ENCODE measurements at places on chromosomes 7 and 10.

DNA sequence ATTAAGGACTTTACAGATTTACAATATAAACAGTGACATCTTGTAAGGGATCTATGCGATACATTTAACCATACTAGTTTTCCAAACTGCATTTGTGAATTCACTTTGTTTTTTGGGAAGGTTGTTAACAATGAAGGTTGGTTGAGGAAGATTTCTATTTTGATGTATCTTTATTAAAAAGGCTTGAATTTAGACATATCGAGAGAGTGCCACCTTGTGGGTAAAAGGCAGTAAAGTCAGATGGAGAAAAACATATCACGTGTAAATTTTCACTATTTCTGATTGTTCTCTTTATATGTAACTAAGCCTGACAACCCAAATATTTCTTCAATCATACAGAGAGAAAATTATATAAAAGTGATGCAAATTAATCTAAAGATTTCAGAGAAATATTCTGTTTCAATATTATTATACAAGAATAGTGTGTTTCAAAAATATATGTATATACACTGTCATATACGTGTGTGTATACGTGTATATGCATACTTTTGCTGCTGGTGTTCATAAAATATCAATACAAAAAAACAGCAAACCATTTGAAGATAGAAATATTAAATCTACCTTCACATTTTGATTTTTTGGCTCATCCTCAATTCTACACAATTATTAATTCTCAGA, 988.6 kb downstream of the SORCS1 start:
- peak; percentile 37 for DNase-seq

GRCh38 chr7:137626469-137627067, 220.2 kb downstream of the DGKI start:
- DNase-seq = peak; percentile 54

DNA sequence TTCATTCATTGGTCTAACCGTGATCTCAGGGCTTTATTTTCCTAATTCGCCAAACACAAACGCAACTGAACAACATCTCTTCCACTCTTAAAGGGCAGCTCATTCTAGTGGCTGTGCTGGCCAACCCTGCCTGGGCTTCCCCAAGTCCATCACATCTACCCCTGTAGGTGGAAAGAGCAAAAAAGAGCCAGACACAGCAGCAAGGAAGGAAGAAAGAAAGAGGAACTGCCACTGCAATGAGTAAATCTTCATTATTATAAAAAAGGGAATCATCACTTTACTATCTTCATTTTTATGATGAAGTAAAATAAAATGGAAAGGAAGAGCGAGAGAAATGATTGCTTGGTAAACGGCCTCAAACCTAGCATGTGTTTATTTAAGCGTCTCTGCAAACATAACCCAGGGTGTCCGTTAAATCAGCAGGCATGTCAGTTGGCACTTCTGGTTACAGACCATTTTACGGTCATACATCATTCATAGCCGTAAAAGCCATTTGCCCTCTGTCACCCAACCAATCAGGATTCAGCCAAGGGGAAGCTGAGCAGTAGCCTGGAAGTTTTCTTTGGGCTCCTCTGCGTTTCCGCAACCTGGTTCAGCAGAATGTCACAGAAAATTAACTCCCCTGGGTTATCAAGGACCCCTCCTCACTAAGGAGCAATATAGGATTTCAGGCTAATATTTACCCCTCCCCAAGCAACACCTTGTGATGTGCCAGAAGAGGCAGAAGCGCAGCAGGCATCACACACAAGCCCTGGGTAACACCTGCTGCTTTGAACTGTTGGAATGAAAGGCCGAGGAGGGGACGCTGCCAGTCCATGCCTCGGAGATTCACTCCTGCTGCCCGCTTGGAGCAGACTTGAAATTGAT, 234.0 kb downstream of the SNX10 start:
- DNase-seq = no peak

GRCh38 chr7:424301-424935, 95.2 kb downstream of the PDGFA start:
- DNase-seq = no peak

DNA sequence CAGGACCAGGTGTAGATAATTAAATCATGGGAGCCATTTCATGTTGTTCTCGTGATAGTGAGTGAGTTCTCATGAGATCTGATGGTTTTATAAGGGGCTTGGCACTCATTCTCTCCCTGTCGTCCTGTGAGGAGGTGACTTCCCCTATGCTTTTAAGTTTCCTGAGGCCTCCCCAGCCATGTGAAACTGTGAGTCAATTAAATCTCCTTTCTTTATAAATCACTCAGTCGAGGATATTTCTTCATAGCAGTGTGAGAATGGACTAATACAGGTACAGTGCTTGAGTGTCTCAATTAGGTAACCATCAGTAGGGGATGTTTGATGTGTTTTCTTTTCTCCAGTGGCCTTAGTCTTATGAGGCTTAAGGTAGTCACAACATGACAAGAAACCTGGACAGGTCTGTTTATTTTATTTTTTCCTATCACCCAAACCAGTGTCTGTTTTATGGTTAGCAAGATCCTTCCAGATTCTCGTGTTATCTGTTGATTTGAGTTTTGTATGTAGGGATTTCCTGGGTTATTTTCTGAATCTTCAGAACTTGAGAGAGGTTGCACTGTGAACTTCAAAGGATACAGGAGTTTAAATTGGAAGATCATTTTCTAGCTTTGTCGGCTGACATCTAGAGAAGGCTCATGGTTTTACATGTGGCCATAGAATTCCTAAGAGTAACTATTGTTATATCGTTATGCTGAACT, 32.1 kb downstream of the UMAD1 start:
- no peak for DNase-seq

DNA sequence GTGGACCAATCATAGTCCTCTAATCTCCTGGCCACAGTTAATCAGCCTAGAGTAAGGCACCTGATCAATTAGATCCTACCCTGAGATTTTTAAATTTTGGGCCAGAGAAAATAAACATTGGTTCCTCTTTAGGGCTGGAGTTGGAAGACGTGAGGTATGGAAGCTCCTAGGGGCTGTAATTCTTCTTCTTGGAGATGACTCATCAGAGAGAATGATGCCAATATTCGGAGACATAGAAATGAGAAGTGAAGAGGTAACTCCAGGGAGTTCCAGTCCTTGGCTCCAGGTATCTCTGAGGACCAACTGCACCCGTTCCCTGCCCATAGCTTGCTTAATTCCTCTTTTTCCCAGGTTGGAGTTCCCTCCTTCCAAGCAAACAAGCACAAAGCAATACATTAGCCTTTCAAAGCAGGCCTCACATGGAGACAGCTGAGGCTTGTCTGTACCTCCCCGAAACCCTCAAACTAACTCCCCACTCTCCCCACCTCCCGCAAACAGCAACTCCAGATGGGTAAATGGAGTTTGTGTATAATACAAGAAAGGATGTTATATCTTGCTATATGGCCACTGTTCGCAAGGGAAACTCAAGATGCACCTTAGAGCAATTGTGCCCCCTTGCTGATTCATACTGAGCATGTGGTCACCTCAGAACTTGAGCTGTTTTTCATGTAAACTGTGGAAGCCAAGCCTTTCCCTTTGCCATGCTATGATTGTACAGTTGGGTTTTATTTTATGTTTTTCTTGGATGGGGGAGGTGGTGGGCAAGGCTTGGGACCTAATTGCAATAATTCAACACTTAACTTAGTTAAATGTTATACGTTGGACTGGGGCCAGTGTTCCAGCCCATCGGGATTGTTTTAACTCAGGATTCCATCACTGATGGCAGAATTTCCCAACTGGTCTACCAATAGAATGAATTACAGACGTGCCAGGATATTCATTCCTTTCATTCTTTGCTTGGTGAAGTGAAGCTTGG, 29.3 kb downstream of the PIK3AP1 start:
- no peak for DNase-seq

DNA sequence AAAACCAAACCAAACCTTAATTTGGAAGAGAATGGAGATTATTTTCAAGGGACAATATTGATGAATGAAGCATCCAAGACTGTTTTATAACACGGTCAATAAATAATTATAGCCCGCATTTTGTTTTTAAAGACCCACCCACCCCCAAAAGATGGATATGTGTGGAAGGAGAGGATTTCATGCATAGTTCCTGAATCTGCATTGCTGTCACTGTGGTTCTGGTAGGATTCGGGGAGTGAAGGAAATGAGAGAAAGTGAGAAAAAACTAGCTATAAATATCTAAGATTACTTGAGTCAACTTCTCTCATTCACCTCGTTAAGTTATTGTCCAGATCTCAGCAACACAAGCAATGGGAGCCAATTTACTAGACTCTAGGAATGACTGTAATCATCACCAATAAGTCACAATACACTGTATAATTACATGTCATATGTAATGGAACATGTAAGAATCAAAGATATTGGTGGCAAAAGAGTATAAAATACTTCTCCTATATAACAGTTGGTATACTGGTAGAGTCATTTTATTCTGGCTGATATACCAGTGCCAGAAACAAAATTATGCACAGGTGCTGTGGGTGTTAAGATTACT, 30.2 kb downstream of the NAMPT start:
- no peak for DNase-seq

DNA sequence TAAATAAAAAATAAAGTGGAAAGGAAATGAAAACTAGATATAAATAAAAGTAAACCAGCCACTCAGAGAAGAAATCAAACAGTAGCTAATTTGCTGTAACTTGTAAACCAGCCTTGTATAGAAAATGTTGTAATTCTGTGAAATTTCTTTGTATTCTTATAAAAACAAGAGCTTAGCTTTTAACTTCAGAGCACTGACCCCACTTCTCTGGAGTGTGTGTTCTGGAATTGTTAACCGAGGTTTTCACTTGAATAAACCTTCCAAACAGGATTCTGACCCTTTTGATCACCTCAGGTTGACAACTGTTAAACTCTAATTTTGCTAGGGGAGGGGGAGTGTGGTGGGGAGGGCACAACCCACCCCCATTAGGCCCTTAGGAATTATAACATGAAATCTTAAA, 151.9 kb upstream of the TRIM24 start:
- DNase-seq = no peak

DNA sequence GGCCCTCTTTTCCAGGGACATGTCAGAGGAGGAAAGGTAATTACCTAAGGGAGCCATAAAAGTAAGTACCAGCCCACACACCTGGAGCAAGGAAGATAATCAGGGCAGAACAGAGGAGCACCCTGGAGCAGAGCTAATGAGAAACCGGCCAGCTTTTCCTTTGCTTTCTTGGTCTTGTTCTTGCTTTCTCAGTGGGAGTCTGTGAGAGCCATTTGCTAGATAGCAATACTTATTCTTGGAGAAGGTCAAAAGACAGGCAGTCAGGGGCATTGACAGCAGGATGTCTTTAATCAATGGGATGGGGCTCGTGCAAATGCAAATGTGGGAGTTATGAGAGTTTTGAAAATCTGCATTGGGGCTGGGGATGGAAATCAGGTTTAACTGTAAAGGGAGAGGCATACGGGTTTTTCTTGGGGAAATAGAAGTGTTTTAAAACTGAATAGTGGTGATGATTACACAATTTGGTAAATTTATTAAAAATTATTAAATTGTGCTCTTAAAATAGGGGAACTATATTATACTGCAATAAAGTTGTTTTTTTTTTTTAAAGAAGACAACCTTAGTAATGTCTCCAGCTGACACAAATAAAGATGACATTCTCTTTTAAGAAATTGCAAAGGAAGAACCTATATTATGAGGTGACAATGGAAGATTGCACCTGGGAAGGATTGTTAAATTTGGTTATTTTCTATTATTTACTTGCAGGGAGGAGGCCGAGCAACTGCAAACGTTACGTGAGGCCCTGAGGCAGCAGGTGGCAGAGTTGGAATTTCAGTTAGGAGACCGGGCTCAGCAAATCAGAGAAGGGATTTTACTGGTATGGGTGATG, 35.6 kb upstream of the PPP1R17 start:
- DNase-seq = no peak

DNA sequence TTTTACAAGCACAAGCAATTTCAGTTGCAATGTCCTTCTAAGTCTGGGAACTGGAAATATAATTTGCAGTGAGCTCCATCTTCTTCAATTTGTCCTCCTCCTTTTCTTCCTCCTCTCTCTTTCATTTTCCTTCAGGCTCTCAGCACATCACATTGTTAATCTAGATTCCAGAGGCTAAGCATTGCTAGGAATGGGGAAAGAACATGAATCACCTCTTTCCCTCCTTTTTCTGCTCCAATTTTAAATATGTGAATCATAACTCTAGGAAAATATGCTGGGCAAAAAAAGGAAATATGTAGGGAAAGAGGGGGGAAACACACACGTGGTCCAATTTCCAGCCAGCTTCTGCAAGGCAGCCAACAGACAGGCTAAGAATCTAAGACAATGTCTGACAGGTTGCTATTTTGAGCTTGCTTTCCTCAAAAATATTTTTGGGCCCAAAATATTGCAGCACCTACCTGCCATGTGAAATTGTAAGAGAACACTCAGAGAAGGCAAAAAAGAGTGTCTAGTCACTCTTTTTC, 72.7 kb upstream of the NUPR2 start:
- DNase-seq = no peak

DNA sequence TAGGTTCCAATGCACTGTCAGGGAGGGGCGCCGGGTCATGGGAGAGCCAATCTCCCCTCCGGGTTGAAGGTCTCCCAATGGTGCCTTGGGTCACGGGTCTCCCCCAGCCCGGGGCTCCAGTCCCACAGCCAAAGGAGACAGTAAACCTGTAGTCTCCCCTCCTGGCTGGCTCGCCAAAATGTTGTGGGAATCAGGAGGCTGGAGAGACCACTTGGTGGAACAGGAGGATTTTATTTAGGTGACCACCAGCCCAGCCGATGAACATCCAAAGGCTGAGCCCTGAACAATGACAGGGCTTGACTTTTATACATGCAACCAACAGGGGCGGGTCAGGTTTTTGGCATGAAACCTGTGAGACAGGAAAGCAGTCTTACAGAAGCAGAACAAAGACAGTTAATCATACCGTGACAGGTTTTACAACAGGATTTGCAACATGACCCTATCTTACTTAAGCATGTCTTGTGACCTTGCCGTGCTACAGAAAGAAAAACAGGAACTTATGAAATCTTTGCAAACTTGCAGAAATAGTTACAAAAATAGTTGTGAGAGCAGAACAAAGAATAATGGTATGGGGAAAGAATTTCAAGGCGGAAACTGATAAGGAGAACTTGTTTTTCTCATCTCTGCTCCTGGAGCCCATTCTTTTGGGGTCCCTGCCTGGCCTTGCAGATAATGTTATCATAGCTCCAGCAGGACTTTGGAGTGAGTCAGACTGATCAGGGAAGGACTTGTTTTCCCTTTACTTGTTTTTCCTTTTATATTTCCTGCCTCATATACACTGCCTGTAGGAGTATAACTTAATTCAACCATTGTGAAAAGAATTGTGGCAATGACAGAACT, 7.1 kb downstream of the ERV3-1 start:
- DNase-seq = peak; percentile 80

DNA sequence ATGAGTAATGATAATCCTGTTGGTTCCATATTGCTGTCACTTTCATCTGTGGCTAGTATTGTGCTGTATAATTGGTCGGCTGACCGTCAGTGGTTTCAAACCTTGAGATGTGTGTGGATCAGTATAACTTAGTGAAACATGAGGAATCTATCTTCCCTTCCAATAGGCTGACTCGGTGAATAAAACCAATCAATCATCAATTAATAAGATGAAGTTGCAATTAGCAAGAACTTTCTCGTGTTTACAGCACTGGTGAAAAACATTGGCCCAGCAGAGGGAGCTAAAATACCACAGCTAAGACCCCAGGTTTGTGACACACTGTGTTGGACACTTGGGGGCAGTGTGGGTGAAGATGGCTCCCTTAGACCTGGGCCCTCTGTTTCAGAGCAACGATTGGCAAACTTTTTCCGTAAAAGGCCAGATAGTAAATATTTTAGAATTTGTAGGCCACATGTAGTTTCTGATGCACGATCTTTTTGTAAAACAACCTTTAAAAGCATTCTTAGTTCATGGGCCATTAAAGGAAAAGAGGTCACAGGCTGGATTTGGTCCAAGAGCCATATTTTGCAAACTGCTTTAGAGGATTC, 47.8 kb downstream of the STRA8 start:
- peak; percentile 90 for DNase-seq

Measured in fibroblast of mammary gland (primary cell).